ENCODE measurements at places on chromosomes 12 and 14.
A peak's percentile ranks its signal among the peaks of the same experiment; 100 is the strongest.

DNA sequence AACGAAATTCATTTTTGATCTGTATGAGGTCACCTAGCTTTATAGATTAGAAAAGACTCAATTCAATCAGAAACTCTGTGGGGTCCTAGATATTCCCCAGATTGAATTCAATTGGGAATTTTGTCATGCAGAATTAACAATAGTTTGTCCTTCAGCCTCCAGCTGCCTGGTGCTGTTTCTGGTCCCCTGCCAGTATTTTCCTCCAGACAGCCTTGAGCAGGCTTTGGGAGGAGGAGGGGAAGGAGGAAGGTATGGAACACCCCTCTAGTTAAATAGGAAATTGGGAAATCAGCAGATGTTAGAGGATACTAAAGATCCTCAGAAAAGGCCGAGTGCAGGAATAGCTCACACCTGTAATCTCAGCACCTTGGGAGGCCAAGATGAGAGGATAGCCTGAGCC, 10.6 kb downstream of the GRIP1 start:
- DNase-seq: peak; percentile 47

- no peak for DNase-seq
Observed at GRCh38 chr14:106551265-106551664, 1024.9 kb downstream of the TMEM121 start.

GRCh38 chr12:85713373-85713772, 122.8 kb downstream of the RASSF9 start:
- peak; percentile 71 for DNase-seq

DNA sequence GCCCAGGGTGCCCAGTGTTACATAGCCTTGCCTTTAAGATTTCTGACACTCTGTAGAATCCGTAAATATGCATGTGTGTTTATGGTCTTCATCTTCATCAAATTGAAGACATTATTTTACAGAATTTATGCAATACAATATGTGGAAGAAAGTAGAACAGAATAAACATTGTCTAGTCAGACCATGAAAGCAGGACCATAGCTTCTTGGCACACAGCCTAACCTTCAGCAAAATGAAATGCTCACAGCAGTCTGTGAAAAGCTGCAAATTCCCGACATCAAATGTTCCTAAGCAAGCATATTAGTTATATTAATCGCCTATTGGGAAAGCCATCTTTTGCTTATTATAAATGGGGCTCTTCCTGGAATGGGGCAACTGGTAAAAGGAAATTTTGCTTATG, 111.3 kb upstream of the GARIN2 start:
- no peak for DNase-seq

GRCh38 chr12:87157791-87158190, 871.4 kb downstream of the C12orf50 start:
- no peak for DNase-seq

DNA sequence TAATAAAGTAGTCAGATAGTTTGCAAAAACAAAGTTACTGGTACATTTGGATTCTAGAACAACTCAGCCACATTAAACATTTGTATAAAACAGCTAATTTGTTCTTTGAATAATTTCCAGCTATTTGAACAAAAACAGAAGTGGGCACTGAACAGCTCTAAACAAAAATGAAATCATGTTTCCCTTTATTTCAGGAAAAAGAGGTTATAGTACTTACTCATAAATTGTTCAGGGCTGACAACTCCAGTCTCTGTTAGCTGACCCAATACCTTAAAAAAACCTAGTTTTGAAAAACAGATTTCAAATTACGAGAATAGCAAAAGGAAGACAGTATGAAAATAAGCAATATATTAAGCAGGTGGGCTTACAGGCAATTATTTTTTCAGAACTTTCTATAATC, 8.2 kb downstream of the GNPNAT1 start:
- no peak for DNase-seq

DNA sequence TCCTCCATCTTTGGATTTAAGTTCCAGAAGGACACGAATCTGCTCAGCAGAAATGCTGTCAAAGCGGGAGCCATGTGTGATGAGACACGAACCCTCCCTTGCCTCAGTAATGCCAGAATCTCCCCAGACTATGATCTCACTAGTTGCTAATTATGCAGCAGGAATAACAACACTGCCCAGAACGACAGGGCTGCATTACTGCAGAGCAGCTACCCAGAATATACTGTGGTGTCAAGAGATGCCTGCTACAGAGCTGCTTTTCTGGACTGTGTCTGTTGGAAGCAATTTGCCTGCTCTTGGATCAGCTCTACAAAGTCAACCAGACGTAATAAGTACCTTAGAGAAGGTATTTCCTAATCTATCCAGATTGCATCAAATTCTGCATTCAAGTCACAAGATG, 5.5 kb downstream of the CSRNP2 start:
- no peak for DNase-seq

DNA sequence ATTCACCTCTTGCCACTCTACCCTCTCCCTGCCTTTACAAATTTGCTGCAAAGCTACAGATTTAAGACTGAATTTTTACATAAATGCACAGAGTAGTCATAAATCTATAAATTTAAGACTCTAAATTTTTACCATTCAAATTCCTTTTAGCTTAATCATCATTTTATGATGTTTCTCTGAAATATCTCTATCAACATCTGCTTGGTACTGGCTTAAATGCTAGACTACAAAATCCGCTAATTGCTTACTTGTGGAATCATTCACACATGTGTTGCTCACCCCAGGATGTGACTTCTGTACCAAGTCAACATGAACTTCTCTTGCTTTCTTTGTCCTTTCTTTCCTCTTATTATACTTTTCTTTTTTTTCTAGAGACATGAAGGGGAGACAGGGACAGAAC, 109.2 kb downstream of the GALC start:
- DNase-seq: no peak

Data from lung (tissue), 17 donors.